ENCODE measurements at places on chromosomes 16 and 17.

- peak; percentile 30 for DNase-seq
Measured at GRCh38 chr17:62179525-62180161, 114.6 kb upstream of the MED13 start.

GRCh38 chr16:18979936-18980335 lies 3.8 kb upstream of the TMC7 start:
- DNase-seq, result no peak

GRCh38 chr17:77839698-77840512 lies 118.6 kb upstream of the TNRC6C start:
- DNase-seq, result no peak

- DNase-seq, result peak; percentile 59
Measured at GRCh38 chr16:67396159-67397035, 3.1 kb upstream of the TPPP3 start.

DNA sequence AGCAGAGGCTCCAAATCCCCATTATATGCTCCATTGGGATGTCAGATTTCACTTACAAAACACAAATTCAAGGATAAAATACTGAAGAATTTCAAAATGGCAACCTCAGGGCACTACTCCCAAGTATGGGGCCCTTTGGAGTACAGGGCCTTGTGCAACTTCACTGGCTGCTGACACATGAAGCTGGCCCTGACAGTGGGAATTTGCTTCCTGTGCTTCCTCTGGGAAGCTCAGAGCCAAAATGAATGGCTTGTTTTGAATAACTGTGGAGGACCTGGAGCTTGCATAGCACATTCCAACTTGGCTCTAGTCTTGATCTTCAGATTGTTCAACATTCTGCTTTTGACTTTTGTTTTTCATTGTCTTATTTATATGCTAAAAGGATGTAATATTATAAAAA lies 52.3 kb upstream of the HNF1B start:
- DNase-seq, result no peak

DNA sequence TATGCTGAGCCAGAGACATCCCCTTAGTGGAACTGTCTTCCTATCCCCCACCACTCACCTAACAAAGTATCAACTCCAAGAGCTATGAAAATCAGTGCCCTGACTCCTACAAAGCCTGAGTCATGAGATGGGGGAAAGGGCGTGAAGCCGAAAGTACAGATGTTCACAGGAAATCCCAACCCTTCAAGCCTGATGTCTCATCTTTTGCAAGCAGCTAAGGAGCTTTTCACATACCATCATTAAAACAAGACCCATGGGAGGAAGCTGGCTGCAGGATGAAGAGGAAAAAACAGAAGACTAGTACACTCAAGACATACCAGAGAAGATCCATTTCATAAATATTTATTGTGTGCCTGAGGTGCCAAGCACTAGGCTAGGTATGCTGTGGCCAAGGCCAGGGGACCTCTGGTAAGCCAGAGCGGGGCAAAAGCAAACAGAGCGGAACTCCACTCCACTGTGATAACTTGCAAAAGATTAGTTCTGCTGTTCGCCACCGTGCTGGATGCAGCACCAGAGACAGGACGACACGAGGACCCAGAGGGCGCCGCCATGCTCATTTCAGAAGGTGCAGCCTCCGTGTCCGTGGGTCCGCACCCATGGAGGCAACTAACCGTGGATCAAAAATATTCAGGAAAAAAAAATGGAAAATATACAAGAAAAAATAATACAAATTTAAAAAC lies 4.5 kb upstream of the MNT start:
- no peak for DNase-seq

DNA sequence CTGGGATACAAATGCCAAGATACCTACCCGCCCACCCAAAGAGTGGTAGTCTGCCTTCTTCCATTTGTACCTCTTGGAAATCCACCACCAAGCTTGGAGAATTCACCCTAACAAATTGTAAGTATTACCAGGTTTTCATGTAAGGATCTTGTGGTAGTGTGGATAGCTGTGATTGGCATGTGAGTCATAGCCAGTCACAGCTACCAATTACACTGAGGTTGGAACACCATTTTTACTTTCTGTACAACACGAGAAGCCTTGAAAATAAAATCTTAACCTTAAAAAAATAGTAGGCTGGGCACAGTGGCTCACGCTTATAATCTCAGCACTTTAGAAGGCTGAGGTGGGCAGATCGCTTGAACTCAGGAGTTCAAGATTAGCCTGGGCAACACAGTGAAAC lies 18.5 kb upstream of the SLC35G3 start:
- no peak for DNase-seq

- no peak for DNase-seq
Measured at GRCh38 chr16:88881007-88881615, 14.7 kb upstream of the PABPN1L start.

GRCh38 chr17:38751144-38751807 lies 1.3 kb upstream of the PSMB3 start:
- no peak for DNase-seq

DNA sequence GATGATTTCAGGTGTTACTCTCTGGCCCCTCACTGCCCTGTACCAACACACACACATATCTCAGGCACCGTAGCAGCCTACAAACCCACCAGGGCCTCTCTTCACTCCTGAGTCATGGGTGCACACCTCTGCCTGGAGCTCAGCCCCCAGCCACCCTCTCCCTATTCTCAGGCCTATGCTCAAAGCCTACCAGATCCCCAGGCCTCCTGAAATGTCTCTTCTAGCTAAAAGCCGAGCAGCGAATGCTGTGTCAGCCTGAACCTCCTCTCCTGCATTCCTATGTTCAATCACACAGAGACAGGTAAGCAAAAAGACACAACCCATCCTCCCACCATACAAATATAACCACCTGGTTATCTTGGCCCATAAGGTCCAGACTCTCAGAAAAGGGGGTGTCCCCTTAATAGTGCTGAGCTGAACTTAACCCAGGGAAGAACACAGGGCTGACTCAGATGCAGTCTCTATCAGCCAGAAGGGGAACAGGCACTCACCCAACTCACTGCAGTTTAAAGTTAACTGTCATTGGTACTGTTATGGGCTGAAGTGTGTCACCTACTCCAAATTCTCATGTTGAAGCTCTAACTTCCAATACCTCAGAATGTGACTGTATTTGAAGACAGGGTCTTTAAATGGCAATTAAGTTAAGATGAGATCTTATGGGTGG lies 62.0 kb upstream of the TEKT3 start:
- DNase-seq, result no peak

DNA sequence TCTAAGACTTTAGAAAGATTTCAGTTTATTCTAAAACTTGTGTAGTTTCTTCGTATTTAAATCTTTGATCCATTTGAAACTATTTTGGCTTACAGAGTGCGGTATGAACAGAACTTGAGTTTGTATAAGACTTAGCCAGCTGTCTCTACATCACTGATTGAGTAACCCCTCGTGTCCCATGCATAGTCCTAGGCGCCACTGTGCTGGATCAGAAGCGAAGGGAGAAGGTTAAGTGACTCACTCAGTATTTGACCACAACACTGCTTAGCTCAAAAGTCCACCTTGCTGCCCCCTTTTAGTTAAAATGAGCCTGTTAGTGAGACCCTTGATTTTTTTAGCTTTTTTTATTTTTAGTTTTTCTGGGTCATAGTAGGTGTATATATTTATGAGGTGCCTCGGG lies 28.4 kb downstream of the CD300LB start:
- no peak for DNase-seq

- DNase-seq, result peak; percentile 14
Measured at GRCh38 chr17:29835435-29836351, 94.3 kb downstream of the SSH2 start.

DNA sequence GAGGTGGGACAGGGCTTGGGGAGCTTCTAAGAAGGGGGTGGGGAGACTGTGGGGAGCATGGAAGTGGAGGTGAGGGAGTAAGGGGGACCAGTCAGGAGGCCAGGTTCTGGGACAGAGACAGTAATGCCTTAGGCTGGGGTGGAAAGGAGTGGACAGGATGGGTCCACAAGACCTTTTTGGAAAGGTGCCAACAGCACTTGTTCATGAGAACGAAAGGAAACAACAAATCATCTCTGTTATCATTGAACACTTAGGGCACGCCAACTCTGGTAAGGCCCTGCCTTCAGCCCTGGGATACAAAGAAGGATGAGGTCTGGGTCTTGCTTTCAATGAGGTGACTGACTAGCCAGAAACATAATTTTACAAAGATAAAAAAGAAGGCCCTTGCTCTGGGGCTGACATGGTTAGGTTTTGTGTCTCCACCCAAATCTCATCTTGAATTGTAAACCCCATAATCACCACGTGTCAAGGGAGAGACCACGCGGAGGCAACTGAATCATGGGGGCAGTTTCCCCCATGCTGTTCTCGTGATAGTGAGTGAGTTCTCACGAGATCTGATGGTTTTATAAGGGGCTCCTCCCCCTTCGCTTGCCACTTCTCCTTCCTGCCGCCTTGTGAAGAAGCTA lies 113.8 kb downstream of the SLC39A11 start:
- DNase-seq, result peak; percentile 82

- peak; percentile 92 for DNase-seq
Measured at GRCh38 chr17:50533720-50534148, 1.2 kb downstream of the EPN3 start.

DNA sequence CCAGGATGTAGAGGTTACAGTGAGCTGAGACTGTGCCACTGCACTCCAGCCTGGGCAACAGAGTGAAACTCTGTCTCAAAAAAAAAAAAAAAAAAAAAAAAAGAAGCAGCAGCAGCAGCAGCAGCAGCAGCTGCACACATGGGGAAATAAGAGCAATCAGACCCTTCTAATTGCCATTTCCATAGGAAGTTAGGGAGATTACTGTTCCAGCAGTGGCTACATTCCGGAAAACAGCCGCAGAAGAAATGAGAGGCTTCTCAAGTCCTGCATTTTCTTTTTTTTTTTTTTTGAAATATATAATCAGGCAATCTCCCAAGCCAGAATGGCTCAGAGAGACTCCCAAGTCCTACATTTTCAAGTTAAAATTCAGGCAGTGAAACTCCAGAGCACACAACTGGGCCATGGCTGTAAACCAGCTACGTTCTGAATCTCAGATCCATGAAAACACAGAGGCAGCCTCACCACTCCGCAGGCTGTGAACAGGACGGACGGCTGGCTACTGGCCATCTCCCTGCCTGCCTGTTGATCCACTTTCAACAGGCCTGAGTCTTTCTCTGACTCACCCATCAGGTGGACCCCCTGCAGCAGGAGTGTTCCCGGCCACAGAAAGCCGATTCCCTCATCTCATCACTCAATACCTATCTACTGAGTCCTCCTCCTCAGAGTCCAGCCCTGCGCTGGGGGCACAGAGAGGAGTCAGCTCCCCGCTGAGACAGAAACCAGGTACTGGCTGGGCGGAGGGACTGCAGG lies 15.0 kb downstream of the TRPV1 start:
- no peak for DNase-seq

DNA sequence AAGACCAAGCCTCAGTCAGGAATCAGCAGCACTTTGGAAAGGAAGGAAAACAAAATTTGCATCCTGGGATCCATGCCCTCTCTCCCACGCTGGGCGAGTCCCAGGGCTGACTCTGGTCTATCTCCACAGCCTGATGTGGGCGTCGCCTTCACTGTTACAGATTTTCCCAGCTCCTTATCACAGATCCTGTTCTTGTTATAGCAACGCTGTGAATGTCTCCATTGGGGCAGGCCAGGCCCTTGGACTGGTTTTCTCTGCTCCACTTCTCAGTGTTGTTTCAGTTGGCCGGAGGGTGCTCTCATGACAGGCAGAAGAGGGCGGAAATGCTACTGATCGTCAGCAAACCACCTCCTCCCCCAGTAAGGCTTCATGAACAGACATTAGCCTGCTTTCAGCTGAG lies 127.9 kb upstream of the CDH11 start:
- no peak for DNase-seq

DNA sequence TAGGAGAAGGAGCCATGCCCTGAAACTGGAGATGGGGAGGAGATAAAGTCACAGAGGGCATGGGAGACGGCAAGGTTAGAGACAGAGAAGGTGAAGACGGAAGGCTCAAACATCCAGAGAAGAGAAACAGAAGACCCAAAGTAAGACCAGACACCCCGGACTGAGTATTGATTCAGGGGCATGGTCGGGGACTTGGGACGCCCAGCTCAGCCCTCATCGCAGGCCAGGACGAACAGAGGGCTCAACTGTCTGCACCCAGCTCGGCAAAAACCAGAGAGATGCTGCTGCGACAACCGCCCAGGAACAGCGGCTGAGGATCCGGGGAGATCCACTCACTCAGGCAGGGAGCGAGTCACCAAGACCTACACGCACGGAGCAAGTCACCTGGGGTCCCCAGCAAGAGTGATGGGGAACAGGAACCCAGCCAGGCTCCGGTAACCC lies 999 bp downstream of the XYLT1 start:
- peak; percentile 30 for DNase-seq

- peak; percentile 60 for DNase-seq
Measured at GRCh38 chr17:40363111-40363827, 1.3 kb downstream of the GJD3 start.

DNA sequence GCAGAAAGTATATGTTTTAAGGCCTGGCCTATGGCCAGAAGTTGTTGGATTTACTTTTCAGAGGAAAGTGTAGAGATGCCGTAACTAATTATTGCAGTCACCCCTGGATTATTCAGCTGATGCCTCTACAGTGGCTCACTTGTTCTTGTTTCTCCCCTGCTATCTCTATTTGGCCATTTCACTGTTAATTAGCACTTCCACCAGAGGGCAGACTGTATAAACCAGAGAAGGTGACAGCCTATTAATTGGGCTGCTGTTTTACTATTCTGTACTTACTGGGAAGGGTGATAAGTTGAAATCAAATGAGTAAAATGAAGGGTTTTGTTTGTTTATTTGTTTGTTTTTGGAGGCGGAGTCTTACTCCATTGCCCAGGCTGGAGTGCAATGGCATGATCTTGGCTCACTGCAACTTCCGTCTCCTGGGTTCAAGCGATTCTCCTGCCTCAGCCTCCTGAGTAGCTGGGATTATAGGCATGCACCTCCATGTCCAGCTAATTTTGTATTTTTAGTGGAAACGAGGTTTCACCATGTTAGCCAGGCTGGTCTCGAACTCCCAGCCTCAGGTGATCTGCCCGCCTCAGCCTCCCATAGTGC lies 66.0 kb downstream of the CDK12 start:
- DNase-seq, result peak; percentile 84

DNA sequence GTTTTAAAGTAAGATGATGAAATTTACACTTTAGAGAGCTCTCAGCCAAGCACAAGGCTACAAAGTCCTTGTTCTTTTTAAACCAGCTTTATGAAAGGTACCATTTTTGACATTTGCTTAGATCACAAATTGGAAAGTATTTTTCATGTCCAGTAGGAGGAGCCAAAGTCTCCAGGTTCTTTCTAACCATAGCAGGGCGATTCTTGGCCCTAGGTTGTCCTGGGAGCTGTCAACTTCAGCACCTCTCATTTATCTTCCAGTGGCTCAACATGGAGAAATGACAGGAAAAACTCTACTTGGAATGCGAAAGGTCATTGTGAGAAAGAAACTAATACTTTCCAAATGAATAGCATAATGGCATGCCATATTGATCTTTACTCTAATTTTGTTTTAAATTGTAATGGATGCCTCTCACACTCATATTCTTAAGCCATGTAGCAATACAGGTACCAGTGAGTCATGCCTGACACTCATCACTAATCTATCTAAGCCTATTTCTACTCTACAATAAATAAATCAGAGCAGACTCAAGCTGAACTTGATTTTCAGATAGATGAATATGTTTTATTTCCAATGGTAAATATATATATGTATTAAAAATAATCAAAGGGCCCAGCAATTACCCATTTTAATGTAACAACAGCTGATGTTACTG lies 919.1 kb upstream of the EEF2KMT start:
- peak; percentile 68 for DNase-seq

Data from hematopoietic multipotent progenitor cell treated with erythropoietin and hydrocortisone succinate and interleukin-3 and kit ligand, for 6 days (in vitro differentiated cells).